LNCaP clone FGC (cell line): ENCODE measurements at places on chromosomes 7 and 10.

GRCh38 chr7:124444696-124445480 is 320.7 kb downstream of the GPR37 start:
- no peak for DNase-seq

GRCh38 chr10:103762916-103763315 is 92.5 kb downstream of the SH3PXD2A start:
- no peak for DNase-seq

DNA sequence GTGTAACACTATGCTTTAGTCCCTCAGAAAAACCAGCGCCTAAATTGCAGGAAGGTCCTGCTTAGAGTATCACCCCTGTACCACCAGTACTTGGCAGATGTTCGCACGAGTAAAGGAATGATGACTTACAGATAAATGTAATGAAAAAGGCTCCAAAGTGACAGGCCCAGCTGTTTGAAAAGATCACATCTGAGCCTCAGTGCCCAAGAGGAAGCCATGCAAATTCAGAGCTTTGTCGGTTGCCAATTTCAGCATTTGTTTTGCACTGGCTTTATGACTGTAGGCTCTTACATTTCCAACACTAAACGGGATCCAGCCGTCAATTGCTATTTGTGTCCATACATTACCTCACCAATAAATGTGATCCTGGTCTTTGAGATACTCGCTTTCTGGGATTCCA is 60.6 kb upstream of the GAD2 start:
- no peak for DNase-seq

- no peak for DNase-seq
Observed at GRCh38 chr7:81333004-81333403, 414.2 kb upstream of the SEMA3C start.

GRCh38 chr7:99440195-99440594 is 1.5 kb downstream of the CPSF4 start:
- DNase-seq, result no peak

DNA sequence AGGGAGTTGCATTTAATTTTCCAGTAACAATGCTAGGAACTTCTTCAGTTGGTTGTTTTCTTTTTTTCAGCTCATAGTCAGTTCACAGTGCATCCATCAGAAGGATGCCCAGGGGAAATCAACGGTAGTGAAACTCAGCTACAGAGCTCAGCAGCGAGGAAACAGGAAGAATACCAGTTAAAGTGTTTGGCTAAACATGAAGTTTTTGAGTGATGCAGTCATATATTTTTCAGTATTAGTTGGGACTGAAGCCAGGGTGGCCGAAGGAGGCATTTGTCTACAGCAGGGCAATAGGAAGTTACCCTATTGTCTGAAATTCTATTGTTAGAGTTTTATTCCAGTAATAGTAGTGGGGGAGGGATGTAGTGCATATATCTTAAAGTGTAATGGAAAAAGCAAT is 45.3 kb upstream of the MALRD1 start:
- DNase-seq, result no peak

- no peak for DNase-seq
Observed at GRCh38 chr10:71383972-71384687, 12.6 kb upstream of the CDH23 start.

GRCh38 chr10:12592967-12593366 is 243.6 kb downstream of the CAMK1D start:
- no peak for DNase-seq

DNA sequence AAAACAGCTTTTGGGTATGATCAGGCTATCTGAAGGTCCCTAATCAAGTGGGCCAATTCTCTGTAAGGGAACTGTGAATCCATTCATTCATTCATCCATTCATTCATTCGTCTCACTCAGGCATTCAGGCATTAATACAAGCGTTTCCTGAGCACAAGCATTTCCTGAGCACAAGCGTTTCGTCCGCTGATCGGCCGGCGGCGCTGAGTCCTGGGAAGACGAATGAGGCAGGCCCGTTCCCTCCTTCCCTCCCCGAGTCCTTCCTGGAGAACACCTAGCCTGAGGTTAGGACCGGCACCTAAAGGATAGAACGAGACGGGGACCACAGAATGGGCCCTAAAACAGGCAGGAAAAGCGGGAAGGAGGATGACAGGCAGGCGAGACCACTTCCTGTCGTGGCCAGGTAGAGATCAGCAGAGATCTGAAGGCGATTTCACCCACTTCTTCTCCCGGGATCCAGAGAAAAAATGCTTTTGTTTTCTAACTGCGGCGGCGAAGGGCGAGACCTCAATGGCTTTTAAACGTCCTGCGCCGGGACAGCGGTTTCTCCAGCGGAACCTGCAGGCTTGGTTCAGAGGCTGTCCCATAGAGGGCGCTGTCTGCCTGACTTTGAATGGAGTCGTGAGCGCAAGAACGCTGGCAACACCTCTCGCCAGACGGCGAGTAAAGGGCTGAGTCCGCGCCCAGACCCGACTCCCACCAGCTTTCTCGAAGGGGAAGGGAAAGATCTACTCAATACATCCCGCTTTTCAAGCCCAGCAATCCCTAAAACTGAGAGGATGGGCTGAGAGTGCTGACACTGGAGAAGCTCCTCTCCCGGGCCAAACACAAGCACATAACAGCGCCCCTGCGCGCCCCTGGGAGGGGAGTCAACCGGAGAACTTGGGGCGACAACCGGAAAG is 2.9 kb upstream of the HMX3 start:
- DNase-seq, result peak; percentile 50

- no peak for DNase-seq
Observed at GRCh38 chr7:28192786-28193585, 12.4 kb upstream of the JAZF1 start.

GRCh38 chr10:126060261-126060931 is 164.0 kb downstream of the FANK1 start:
- no peak for DNase-seq

- no peak for DNase-seq
Observed at GRCh38 chr10:67807855-67808456, 30.0 kb downstream of the DNAJC12 start.

GRCh38 chr10:90561666-90562065 is 296.2 kb downstream of the HTR7 start:
- no peak for DNase-seq

GRCh38 chr7:116679500-116679899 is 7.5 kb downstream of the MET start:
- DNase-seq, result no peak

GRCh38 chr7:30920584-30921539 is 9.2 kb downstream of the AQP1 start:
- no peak for DNase-seq

DNA sequence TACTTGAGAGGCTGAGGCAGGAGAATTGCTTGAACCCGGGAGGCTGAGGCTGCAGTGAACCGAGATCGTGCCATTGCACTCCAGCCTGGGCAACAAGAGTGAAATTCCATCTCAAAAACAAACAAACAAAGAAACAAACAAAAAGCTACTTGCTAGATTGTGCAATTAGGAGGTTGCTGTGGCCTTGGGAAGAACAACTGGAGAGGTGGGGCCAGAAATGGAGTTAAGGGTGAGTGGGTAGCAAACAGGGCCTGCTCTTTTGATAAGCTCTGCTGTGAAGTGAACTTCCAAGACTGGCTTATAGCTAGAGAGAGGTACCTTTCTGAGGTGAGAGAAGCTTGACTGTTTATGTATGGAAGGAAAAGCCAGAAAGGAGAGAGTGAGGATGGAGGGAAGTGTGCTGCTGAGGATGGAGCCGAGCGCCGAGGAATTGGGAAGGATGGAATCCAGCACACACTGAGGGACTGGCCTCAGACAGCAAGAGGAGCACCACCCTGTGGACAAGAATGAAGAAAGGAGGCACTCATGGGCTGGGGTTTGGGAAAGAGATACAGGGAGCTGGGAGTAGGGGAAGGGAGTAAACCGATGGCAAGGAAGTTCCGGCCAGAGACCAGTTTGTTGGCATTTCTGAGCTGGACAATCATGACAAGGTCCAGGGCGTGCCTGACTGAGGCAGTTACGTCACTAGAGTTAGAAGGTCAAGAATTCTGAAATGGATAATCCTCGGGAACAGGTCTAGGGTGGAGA is 7.0 kb upstream of the RPEL1 start:
- DNase-seq, result no peak

- DNase-seq, result no peak
Observed at GRCh38 chr10:805620-806305, 116.3 kb upstream of the DIP2C start.

DNA sequence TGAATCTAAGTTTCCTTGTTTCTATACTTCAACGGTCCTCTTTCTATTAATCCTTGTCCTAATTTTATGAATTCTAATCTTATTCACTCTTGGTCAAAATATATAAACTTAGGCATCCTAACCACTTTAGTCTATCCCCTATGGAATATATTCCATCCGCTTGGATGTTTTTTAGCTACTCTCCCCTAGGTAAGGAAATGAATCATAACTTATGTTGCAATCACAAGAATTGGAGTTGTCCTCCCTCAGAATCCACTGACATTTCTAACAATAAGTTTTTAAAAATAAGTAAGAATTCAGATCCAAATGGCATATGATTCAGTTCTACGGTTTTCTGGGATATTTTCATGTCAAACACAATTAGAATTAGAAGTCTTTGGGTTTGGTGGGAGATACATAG is 1081.6 kb downstream of the SORCS1 start:
- no peak for DNase-seq

DNA sequence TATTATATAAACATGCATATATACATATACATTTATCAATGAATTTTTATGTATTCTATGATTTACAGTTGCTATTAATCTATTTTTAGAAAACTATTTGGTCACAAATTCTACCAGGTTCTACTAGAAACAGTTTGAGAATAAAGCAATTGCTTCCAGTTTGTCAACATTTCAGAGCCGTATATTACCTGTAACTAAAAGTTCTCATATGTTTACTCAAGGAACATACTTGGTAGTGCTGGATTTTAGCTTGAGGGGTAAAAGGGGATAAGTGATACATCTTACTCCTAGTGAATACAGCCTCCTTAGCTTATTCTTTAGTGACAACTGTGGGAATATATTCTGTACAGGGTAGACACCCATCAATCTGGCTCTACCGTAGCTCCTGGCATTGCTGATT is 1590.5 kb upstream of the LRRTM3 start:
- DNase-seq, result peak; percentile 86

GRCh38 chr7:111025006-111025405 is 65.9 kb upstream of the LRRN3 start:
- DNase-seq, result no peak

DNA sequence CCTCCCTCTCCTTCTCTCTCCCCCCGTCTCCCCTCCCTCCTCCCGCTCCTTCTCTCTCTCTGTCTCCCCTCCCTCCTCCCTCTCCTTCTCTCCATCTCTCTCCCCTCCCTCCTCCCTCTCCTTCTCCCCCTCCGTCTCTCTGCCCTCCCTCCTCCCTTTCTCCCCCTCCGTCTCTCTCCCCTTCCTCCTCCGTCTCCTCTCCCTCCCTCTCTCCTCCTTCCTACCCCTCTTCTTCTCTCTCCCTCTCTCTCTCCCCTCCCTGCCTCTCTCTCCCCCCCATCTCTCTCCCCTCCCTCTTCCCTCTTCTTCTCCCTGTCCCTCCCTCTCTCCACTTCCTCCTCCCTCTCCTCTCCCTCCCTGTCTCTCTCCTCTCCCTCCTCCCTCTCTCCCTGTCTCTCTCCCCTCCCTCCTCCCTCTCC is 32.2 kb downstream of the AP5Z1 start:
- DNase-seq, result no peak

DNA sequence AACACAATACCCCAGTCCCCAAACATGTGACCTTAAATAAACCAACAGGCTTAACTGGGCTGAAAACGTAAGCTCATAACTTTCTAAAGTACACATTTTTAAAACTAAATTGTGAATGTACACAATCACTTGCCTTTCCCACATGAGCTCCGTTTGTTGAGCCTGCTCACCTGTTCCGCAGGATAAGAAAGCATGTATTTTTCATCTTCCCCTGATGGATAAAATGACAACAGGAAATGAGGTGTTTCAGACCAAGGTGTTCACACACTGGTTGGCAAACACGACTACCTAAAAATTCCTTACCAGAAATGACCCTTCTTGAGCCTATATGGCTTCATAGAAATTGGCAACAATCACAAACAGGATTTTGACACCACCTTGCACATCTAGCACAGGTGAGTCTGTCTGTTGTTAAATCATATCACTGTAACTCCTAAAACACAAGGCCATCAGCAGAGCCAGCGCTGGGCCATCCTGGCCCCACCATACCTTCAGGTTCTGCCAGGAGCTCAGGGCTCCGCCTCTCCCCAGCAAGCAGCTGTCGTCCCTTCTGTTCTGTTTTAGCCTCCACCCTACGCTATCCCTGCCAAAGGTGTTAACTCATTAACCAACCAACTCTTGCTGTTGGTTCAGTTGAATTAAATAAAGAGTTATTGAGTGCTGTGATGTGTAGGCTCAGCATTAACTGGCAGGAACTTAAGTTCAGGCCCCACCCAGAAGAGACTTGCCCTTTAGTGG is 73.6 kb upstream of the RNF32 start:
- DNase-seq, result no peak

DNA sequence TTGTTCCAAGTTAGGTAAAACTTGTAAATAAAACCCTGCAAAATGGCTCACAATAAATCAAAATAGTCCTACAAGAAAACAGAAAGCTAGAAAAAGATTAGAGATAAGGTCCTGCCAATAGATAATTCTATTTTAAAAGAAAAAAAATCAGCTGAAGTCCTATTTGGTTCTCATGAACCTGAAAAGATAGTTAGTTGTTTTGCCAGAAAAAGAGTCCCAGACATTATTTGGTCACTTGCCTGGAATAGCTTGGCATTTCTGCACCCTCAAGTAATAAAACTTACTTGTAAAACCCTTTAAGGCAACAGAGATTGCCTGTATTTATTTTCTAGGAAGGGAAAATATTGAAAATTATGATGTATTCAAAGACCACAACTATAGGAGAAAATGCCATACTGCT is 47.7 kb downstream of the LRRN3 start:
- peak; percentile 73 for DNase-seq

GRCh38 chr7:516606-517456 is 2.8 kb downstream of the PDGFA start:
- no peak for DNase-seq

DNA sequence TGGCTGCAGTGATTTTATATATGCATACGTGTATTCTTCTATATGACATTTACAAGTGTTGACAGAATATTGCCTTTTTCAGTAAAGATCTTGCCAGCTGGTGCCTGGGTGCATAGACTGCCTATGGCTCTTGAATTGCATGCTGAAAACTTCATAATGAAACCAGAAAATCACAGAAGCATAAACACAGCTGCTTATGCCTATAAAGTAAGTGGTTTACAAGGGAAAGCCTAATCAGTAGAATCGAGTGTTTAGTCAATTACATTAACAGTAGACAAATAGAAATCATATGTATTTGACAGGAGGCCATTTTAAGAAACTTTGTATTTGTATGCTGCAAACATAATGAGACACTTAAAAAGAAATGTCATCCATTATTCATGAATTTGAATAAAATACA is 82.5 kb downstream of the TMEM168 start:
- peak; percentile 37 for DNase-seq

DNA sequence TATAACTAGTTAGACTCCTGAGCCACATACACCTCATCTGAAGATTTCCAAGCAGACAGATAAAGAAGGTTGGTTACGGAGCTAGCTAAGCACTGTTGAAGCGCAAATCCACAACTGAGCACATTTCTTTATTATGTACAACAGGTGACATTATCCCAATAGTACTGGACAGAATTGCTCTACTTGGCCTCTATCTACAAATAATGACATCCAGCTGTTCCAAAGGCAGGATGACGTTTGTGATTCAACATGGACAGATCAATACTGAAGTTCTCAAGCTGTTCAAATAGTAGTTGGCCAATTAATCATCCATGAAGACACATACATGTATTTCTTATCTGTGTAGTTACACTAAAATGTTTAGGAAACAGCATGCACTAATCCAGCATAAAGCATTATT is 101.0 kb downstream of the UBE2H start:
- DNase-seq, result no peak
